ENCODE measurements at places on chromosomes 7 and 10.

- no peak for DNase-seq
Measured at GRCh38 chr7:158097453-158098124, 490.0 kb downstream of the PTPRN2 start.

DNA sequence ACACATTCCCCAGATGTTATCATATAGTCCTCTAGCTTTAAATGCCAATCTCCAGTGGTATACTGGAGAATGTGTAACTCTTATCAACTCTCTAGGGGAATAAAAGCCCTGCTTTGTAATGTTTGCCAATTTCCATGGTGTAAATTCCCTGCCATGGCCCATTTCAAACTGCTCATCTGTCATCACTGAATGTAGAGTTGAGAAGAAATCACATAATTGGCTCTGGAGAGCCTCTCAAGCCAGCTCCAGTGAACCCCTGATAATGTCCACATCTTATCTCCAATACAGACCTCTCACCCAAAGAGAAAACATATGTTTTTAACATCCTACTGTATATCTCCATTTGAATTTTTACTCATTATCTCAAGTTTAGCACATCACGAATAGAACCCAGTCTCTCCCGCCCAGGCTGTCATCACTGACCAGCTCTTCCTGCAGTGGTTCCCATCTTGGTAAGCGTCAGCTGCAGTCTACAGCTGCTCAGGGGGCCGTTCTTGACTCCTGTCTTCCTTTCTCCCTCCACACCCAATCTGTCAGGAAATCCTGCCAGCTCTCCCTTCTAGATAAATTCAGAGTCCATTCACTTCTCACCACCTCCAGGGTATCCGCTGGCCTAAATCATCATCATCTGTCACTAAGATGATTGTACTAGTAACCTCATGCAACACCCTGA lies 332.4 kb downstream of the FRMD4A start:
- DNase-seq = no peak

- no peak for DNase-seq
Measured at GRCh38 chr7:44565795-44566559, 7.7 kb downstream of the DDX56 start.

GRCh38 chr7:100711369-100711768 lies 5.4 kb downstream of the POP7 start:
- no peak for DNase-seq

- no peak for DNase-seq
Measured at GRCh38 chr10:47175181-47176123, 124.5 kb upstream of the GDF10 start.

DNA sequence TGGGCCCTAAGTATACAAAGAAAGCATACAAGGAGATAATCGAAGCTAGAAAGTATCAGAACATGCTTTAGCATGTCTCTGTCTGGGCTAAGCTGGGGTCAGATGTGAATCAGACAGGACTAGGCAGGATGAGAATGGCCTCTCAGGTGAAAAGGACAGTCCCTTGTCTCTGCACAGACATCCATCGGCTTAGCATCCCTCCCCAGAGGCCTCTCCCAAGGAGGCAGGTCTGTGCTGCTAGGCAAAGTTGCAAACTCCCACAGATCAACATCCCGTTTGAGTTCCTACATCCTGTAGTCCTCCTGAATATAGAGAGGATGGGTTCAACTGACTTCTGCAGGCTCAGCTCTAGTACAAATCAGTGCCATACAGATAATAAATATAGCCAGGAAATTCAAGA lies 24.5 kb downstream of the CHST15 start:
- no peak for DNase-seq

DNA sequence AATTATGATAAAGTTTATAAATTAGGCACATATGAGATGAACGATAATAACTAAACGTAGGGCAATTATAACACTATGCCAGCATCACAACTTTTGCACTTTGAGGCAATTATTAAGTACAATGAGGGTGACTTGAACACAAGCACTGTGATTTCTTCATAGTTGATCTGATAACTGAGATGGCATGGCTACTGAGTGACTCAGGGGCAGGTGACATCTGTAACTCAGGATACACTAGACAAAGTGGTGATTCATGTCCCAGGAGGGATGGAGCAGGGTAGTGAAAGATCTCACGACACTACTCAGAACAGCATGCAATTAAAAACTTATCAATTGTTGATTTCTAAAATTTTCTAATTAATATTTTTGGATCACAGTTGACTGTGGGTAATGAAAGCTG lies 98.3 kb upstream of the ARHGAP21 start:
- DNase-seq = no peak

DNA sequence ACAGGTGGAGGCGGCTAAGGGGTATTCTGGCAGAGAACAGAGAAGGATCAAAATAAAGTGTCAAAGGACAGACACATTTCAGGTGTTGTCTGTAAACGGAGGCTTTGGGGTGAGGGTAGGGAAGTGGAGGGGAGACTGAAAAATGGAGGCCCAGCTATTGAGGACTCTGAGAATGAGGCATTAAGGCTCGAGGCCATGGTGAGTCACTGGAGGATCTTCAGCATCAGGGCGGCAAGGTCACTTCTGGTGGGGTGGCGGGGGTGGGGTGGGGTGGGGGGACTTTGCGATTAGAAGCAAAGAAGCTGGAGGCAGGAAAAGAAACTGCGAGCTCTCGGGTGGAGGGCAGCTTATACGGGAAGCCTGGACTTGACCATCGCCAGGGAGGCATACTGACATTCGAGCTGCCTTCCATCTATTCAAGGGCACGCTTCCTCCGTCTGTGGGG lies 58.4 kb upstream of the PCGF5 start:
- no peak for DNase-seq

DNA sequence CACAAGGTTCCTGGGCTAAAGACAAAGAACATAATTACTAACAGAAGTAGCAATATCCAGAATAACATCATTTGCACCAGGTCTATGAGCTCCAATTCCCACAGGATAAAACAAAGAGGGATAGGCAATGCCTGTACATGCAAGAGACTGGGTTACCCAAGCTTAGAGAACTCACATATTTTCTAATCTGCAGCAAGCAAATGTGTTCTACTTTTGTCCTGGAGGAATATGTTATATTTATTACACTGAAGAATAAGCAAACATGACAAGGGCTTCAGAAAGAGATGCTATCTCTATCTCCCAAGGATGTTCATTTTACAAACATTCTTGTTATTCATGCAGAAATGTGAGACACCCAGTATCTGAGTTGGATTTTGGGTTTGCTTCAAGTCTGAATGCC lies 118.6 kb downstream of the MDFIC start:
- no peak for DNase-seq

DNA sequence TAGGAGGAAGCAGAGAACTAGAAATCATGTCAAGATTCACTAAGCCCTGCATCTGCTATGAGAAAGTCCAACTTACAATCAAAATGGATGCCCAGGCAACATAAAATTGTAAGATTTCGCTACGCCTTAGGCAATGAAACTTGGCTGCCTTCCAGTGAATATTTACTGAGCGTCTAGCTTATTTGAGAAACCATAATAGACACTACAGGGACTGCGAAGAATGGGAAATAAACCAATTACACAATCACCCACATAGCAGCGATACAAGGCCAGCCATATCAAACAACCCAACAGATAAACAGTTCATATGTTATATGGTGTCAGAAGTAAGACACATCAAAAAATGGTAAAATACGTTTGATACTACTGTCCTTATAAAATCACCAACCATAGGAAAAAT lies 545.0 kb upstream of the C7orf33 start:
- no peak for DNase-seq

- DNase-seq = no peak
Measured at GRCh38 chr10:70504521-70505358, 26.2 kb downstream of the PALD1 start.

DNA sequence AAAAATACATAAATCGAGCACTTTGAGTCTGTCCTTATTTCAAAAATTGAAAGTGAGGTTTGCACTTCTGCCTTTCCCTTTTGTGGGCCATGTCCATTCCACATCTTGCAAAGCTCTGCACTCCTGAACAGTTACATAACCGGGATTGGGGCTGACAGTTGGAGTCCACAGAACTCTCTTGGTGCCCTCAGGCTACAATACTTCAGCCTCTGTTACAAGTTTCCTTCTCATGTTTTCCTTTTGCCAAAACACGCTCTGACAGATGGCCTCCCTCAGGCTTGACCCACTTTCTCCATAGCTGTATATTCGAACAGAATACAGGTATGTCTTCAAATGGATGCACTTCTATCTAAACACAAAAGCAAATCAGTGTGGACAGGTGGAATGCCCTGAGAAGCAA lies 335.9 kb downstream of the WDR37 start:
- no peak for DNase-seq

DNA sequence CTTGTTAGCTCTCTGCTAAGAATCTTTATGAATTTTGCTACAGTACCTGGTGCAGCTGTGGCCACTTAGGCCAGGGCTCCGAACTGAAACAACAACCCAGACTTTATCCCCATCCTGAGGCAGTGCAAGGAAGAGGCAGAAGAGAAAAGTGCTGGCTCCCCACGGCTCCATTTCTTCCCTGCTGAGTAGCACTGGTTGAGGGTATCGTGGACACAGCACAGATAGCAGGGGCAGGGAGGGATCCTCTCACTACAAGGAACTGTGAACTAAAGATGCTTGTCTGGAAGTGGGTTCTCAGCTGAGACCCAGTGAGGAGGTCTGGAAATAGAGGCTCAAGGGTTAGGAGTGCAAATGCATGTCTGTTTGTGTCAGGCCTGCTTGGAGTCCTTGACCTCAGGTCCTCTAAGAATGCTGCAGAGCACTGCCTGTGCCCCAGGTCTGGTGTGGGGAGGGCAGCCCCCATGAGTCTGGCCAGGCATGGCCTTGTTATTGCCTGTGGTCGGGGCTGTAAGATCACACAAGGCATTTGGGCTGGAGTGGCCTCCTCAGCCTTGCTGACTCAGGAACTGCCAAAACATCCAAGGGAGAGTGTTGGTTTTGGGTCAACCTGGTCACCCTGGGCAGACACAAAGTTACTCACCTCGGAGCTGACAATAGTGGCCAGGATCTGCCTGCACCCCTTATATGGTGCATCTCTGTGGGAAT lies 58.1 kb downstream of the DMBT1 start:
- DNase-seq = no peak

GRCh38 chr7:40213856-40214255 lies 79.1 kb downstream of the SUGCT start:
- no peak for DNase-seq

GRCh38 chr7:34727464-34727995 lies 69.5 kb downstream of the NPSR1 start:
- no peak for DNase-seq

GRCh38 chr10:43237128-43237527 lies 29.7 kb downstream of the RASGEF1A start:
- DNase-seq = no peak

DNA sequence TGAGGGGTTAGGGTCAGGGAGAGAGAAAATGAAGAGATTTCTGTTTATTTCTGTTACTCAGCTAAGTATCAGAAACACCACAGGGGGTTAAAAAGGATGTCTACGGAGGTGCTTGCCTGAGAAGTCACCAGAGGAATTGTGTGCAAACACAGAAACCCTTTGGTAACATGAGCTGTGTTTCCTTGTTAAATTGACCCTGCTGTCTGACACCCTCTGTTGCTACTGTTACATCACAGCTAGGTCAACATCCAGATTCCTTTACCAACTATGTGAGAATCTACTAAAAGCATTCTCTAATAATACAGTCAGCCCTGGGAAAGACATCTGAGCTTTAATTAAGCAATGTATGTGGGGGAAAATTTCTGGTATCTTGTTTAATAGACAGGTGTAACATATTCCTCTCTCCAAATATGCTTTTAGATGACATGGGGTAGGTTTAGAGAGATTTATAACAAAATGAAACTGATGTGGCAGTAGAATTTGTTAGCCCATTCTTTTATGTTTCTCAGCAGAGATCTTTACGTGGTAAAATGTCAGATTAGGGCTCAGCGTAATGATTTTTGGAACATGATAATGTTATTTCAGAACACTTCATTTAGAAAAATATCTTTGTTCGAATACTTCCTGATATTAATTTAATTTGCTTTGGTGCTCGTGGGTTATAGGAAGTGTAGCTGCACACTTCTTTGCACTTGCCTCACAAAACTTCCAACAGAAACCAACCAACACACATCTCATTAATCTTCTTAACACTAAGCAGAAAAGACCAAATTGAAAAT lies 168.0 kb upstream of the AHR start:
- no peak for DNase-seq

DNA sequence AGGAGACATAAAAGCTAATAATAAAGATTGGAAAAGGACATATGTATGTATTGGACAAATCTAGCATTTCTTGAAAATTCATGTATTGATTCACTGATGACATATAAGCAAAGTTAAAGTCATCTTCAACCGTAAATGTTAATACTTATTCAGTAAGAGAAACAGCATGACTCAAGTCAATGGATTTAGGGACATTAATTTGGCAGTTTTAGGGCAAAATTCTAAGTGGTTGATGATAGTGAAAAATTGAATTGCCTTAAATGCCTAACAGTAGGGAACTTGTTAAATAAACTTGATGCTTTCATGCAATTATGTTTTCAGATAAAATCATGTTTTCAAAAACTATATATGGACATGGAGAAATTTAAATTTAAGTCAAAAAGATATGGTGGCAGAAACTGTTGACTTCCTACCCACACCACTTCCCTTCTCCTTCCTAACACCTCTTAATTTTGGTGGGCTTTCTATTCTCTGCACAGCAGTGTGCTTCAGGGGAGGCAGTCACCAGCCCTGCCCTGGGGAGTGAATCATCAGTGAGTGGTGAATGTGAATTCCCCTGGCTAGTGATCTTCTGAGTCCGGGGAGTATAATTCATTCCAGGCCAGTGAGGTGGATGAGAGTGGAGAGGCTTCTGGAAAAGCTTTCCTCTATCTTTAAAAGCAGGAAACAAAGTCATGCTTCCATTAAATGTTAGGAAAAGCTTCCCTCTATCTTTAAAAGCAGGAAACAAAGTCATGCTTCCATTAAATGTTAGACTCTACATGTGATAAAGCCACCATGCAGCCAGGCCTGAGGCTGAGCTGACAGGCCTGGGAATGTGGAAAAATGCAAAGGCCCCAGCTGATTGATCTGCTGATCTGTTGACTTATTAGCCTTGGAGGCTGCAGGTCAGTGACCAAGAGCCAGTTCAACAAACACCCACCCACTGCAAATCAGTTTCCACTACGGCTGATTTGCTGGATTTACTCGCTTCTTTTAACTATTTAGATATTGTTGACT lies 25.2 kb upstream of the ITGB1 start:
- DNase-seq = no peak

- no peak for DNase-seq
Measured at GRCh38 chr10:123807444-123808035, 84.1 kb downstream of the CPXM2 start.

GRCh38 chr10:17257466-17258321 lies 29.7 kb downstream of the VIM start:
- peak; percentile 10 for DNase-seq

- DNase-seq = peak; percentile 7
Measured at GRCh38 chr7:27587429-27587828, 75.3 kb downstream of the HIBADH start.

- no peak for DNase-seq
Measured at GRCh38 chr7:108818742-108819141, 249.1 kb downstream of the DNAJB9 start.

DNA sequence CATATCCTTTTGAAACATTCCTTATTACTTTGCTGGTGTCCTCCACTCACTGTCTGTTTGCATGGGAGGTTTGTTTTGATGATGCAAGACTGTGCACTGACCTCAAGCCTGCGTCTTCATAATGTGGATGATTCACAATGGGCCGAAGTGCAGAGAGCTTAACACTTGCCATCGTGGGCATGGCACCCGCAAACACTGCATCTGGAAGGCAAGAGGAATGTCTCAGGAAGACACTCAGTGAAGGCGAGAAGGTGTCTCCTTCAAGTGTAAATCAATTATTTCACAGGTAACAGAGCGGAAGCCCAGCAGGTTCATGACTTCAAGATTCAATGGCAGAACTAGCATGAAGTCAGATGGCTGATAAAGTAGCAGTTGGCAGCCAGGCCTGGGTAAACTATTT lies 98.1 kb downstream of the DPY19L1 start:
- DNase-seq = no peak
